Panc1 (cell line): ENCODE measurements at places on chromosomes 7 and 10.

GRCh38 chr7:25025218-25025671, 45.3 kb upstream of the OSBPL3 start:
- DNase-seq: peak; percentile 25

- DNase-seq: no peak
These were observed 25.2 kb downstream of the PHTF2 start for GRCh38 chr7:77823787-77824186.

- no peak for DNase-seq
These were observed 11.5 kb upstream of the OGA start for GRCh38 chr10:101829561-101830315.

DNA sequence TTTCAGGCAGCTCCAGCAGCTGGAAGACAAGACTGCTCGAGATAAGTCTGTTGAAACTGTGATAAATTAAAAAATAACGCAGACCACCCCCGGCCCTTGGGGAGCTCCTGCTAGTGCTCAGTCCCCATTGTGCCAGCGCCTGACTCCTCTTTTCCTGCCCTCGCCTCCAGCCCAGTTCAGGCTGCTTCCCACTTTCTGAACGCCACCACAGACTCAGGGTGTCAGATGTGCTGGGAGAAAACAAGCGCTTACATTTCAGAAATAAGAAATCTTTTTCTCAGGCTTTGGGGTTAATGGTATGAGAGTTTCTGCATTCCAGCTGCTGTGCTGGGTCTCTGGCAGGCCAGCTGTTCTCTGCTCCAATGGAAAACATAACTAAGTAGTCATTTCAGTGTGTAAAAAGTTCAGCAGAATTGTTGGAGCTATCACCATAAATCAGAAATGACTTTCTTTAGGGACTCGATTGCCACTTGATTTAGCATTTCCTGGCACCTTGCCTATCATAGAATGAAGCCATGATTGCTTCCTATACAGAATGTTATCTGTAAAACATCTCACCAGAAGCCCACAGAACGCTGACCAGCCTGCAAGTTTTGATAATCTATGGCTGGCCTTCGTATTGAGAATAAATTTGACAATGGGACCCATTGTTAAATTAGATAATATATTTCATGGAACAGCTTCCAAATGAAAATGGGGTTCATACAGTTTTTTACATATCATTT, 257.0 kb upstream of the ZNF32 start:
- DNase-seq: no peak

- DNase-seq: no peak
These were observed 360.0 kb upstream of the AOAH start for GRCh38 chr7:37084303-37084702.

- no peak for DNase-seq
These were observed 13.6 kb downstream of the SVIL start for GRCh38 chr10:29621161-29621560.

DNA sequence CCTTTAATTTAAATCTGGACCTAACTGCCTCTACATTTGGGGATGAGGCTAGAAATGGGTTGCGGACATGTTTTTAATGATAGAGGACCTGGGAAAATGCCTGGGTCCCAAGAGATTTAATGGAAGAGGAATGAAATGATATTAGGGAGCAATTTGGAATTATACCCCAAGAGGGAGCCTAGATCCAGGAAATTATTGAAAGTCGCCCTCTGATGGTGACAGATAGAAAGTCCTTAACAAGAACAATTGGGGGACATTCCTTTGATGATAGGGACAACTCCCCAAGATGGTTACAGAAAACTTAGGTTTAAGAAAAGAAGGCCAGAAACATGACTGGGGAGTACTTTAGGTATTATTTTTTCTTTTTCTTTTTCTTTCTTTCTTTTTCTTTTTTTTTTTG, 9.5 kb upstream of the TSGA13 start:
- peak; percentile 15 for DNase-seq
